Stimulated activated CD8-positive, alpha-beta memory T cell treated with anti-CD3 and anti-CD28 coated beads, Interleukin-15, amount 100 ng/mL, for 4 hours (primary cell): ENCODE measurements at places on chromosomes 13 and 19.
A peak's percentile ranks its signal among the peaks of the same experiment; 100 is the strongest.

- DNase-seq = no peak
Measured at GRCh38 chr19:1655987-1656608, 3.7 kb upstream of the TCF3 start.

DNA sequence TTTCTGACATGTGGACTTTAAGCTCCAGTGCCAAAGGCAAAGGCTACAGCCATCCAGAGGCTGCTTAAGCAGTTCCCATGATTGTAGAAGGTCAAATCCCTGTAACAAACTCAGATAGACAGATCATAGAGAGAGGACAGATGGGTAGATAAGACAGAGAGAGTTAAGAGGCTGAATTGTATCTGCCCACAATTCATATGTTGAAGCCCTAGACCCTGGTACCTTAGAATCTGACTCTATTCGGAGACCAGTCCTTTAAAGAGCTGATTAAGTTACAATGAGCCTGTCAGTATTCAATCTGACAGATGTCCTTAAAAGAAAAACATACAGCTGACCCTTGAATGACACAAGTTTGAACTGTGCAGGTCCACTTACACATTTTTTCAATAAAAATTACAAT, 115.2 kb downstream of the RAP2A start:
- DNase-seq = no peak

- DNase-seq = no peak
Measured at GRCh38 chr19:12139269-12139668, 881 bp downstream of the ZNF20 start.

GRCh38 chr13:37929308-37929707, 59.7 kb upstream of the TRPC4 start:
- no peak for DNase-seq

DNA sequence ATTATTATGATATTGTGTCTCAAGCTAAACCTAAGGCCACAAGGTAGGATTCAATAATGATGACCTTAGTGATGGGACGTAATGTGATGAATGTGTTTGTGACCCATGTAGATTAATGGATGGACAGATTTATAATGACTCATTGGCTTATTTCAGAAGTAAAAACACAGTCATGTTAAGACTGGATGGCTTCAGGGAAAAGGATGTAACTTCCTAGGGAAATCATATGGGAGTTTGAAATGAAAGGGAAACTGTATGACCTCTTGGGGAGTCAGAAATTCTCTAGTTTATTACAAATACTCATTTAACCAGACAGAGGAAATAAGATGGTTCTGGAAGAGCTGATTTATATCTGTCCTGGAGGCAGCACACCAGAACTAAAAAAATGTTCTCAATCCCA, 2.9 kb downstream of the EDNRB start:
- no peak for DNase-seq

GRCh38 chr13:45406421-45406820, 11.8 kb downstream of the SLC25A30 start:
- no peak for DNase-seq

GRCh38 chr19:2636897-2637683, 65.4 kb downstream of the GNG7 start:
- DNase-seq = peak; percentile 48

DNA sequence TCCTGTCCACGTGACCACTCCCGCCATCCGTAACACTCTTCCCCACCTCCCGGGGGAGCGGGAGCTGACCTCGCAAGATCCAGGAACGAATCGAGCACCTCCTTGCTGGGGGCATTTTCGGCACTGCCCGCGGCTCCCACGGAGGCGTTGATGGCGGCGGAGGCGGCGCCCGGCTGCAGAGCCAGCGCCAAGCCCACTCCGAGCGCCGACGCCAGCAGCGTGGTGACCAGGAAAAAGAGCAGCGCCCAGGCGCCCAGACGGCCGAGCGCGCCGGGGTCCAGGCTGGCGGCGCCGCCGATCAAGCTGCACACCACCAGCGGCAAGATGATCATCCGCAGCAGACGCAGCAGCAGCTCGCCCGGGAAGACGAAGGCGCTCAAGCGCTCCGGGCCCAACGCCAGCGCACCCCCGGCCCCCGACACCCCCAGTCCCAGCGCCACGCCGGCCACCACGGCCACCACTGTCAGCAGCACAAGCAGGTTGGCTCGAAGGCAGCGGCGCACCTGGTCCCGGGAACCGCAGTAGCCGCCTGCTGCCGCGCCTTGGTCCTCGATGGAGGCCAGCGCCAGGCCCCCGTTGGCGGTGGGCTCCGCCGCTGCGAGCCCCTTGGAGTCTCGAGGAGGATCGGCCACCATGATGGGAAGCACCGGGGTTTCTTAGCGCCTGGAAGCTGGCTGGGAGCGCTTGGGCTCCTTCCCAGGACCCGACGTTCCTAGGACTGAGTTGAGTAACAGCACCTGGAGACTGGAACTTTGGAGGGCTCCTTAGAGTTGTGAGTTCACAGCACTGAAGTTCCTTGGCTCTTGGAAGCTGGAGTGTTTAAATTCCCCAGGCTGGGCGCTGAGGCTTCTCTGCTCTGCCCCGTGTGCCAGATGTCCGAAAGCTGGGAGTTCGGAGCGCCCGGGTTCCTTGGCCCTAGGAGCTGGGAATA, 798 bp downstream of the SLC1A5 start:
- DNase-seq = no peak

DNA sequence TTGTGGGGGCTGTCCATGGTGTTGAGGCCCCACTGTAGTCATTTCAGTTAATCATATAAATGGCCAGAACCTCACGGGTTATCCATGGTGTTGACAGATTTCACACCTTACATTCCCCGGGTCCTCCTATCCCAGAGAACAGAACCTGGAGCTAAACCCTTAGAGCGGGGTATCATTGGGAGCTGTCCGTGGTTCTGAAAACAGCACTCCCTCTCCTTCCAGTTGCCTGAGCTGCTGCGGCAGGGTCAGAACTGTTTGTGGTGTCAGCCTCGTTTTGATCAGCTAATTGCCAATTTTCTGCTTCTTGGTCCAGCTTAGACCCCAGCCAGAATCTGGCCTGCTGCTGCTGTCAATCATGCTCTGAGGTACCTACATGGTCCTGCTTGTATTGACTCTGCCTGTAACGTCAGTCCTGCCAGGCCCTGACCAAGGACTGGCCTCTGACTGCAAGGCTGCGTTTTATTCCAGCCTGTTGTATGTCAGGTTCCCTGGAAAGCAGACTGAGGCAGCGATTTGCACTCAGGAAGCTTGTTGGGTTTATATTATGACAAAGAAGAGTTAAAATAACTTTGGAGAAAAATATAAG, 55.8 kb upstream of the KCTD15 start:
- DNase-seq = no peak

- DNase-seq = no peak
Measured at GRCh38 chr19:18731562-18732008, 48.1 kb downstream of the CRTC1 start.

DNA sequence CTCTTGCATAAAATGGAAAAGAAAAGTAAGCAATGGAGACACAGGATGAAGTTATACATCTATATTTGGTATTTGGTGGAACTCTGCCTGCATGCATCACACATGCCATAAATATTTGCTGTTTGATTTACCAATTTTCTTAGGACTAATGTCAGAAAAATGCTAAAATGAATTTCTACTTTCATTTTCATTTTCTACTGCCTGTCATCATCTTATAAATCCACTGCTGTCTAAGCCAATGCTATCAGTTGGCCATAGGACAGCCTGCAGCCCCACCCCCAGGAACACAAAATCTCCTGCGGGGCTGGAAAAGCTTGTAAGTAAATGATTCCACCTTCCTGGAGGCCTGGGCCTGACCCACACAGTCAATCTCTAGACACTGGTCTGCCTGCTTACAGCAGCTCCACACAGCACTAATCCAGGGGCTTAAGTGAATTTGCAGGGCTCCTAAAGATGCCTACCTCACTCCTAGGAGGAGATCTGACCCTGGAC, 122.0 kb downstream of the ENOX1 start:
- DNase-seq = no peak

DNA sequence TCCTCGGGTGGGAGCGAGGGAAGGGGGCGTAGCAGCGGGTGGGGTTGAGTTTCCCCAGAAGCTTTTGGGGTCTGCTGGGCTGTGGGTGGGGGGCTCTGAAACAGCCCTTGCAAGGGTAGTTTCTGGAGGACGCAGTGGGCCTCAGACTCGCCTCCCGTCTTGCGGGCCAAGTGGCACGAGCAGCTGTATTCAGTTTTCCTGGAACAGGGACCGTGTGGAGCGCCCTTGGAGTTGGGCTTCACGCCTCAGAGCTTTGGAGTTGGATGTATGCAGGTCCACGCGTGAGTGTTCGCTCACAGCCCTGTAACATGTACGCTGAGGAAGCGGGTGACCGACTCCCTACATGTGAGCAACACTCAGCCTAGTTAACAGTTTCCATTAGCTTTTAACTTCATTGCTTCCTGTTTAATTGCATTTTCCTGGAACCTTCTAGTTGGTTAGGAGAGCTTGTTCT, 603 bp downstream of the TM9SF2 start:
- DNase-seq = no peak

GRCh38 chr19:2462635-2463421, 6.1 kb upstream of the LMNB2 start:
- DNase-seq = no peak
